Colonic mucosa (tissue), 4 donors: ENCODE measurements at places on chromosomes 4 and X.
A peak's percentile ranks its signal among the peaks of the same experiment; 100 is the strongest.

GRCh38 chr4:98758182-98758581 lies 99.8 kb upstream of the TSPAN5 start:
- H3K27ac ChIP-seq = no peak overlapping the region
- DNase-seq = no peak
- no peaks in the 10 kb centered on the region for H3K27me3 ChIP-seq
- H3K4me1 ChIP-seq = no peaks in the 10 kb centered on the region
- no peak overlapping the region for H3K4me3 ChIP-seq
- H3K36me3 ChIP-seq = no peaks in the 10 kb centered on the region

- no peaks in the 10 kb centered on the region for H3K27me3 ChIP-seq
- DNase-seq = peak; percentile 68
- H3K36me3 ChIP-seq = no peaks in the 10 kb centered on the region
Observed at GRCh38 chr4:144591401-144591800, 54.6 kb upstream of the HHIP start.

- H3K4me3 ChIP-seq = no peak overlapping the region
- no peak overlapping the region for H3K27ac ChIP-seq
- H3K4me1 ChIP-seq = no peaks in the 10 kb centered on the region
- H3K36me3 ChIP-seq = no peaks in the 10 kb centered on the region
- no peaks in the 10 kb centered on the region for H3K27me3 ChIP-seq
Observed at GRCh38 chr4:25563071-25563564, 92.5 kb upstream of the SLC34A2 start.

DNA sequence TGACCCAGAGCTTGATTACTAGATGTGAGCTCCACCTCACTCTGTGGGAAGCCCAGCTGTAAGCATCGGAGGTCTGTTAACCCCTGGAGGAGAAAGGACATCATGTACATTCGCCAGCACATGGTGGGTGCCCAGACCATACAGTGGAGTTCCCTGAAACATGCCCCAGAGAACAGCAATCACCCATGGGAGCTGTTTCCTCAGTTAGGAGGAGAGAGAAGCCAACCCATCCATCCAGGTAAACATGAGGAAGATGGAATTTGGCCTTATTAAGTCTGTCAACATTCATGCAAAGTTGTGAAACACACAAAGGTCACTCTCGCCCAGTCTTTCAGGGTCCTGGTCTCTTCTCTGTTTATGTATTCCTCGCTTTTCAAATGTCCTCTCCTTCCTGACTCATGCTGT lies 354.7 kb downstream of the ANK2 start:
- H3K27me3 ChIP-seq = no peaks in the 10 kb centered on the region
- no peaks in the 10 kb centered on the region for H3K36me3 ChIP-seq
- no peak overlapping the region for H3K27ac ChIP-seq
- no peak for DNase-seq
- H3K4me1 ChIP-seq = no peaks in the 10 kb centered on the region
